Fibroblast of skin of right biceps (primary cell): ENCODE measurements at places on chromosomes 7 and 10.

DNA sequence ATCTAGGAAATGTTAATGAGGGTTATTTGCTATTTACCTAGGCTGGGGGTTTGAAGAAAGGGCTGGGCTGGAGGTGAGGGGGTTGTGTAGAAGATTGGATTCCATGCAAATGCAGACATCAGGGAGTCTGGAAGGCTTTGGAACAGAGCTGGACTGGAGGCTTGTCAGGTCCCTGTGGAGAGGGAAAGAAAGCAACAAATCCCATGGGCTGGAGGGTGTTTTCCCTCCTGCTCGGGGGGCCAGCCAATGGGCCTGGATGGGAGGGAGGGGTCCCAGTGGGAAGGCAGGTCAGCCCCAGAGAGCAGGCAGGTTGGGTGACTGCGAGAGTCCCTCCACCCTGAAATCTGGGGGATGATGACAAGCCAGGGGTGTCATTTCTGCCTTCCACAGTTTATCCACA lies 431.8 kb downstream of the RPS24 start:
- DNase-seq = no peak

- no peak for DNase-seq
These were observed 847 bp downstream of the BTAF1 start for GRCh38 chr10:91924212-91925021.

- peak; percentile 75 for DNase-seq
These were observed 30.7 kb upstream of the INPP5A start for GRCh38 chr10:132506711-132507408.

DNA sequence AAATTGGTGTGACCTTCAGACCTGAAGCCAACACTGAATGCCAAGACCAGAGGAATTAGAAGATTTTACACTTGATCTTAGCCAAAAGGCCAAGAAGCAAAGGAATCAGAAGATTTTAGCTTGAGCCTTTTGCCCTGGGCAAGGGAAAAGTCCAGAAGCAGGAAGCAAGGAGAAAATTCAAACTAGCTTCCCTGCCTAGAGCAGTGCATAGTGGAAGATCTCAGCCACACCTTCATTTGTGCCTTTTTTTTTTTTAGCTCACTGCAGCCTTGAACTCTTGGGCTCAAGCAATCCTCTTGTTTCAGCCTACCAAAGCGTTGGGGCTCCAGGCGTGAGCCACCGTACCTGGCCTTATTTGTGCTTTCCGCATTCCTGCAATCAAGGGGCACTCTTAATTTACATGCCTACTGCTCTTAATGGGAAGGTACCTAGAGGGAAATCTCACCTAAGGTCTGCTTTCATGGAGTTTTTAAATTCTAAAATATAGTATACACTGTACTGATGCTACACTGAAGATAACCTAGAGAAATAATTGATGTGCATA lies 8.3 kb upstream of the PIP4K2A start:
- DNase-seq = no peak

GRCh38 chr10:59854571-59854970 lies 51.8 kb downstream of the CCDC6 start:
- no peak for DNase-seq

- DNase-seq = no peak
These were observed 102.8 kb upstream of the ARID5B start for GRCh38 chr10:61798713-61799112.

GRCh38 chr10:114384181-114384580 lies 20.1 kb downstream of the AFAP1L2 start:
- DNase-seq = no peak

DNA sequence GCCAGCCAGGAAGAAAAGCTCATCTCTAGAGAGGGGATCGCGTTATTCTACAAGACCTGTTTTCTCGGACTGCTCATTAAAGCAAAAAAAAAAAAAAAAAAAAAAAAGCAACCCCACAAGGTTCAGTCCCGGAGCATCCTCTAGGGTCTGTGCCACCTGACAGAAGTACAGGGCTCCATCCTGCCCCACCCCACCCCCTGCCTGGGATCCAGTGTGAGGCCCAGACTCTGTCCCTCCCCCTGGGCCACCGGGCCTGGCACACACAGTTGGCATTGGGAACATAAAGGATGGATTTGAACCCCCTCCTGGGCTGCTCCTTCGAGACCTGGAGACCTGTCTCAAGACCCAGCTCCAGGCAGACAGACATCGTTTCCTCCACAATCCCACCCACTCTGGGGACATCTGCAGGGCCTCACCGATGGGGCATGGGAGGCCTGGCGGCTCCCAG lies 688 bp downstream of the ORAI2 start:
- no peak for DNase-seq

DNA sequence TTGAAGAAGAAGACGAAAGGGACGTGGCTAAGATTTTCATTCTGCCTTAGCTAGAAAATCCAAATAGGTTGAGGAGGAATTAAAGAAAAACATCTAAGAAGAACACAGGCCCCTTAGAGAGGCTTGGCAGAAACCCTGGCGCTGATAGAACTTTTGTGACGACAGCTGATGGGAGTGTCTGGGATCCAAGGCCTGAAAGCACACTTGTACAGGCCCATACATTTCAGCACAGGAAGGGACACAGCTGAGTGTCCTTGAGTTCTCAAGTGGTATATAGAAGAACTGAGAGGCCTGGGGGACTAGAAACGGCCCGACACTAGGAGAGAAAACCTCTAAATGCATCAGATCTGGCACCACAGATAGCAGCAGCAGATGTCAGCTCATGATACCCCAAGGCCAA lies 39.5 kb downstream of the PRPS1L1 start:
- DNase-seq = no peak

- DNase-seq = no peak
These were observed 18.8 kb downstream of the ANXA11 start for GRCh38 chr10:80186364-80187012.

DNA sequence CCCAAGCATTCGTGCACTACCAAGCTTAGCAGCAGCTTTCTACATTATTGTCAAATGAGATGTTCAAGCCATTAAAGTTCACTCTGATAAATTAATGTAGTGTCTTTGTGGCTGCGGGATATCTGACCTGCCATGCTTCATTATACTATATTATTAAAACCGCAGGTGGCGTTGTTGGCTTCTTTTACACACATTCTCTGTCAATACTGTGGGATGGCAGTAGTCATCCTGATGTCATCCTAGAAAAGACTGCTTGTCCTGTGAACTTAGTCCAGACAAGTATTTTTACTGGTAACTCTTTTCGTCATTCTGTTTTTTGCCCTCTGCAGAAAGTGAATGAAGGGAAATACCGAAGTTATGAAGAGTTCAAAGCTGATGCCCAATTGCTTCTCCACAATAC lies 103.9 kb downstream of the ZMYND11 start:
- peak; percentile 25 for DNase-seq

DNA sequence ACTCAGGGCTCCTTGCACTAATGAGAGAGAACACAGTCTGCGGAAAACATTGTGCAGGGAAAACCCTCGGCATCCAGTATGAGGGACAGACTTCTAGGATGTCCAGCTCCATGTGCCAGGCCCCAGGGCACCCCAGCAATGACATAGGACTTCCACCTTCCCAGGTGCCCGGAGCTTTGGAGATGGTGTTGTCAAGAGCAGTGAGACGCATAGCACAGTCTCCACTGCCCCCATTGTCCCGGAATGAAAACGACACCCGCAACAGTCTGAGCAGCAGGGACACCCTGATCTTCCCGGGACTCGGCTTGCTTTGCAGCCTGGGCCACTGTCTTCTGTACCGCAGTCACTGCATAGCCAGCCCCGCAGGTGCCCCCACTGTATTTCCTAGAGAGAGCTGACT lies 339.2 kb upstream of the ADARB2 start:
- no peak for DNase-seq

- no peak for DNase-seq
These were observed 31.6 kb downstream of the IKZF1 start for GRCh38 chr7:50335795-50336754.

DNA sequence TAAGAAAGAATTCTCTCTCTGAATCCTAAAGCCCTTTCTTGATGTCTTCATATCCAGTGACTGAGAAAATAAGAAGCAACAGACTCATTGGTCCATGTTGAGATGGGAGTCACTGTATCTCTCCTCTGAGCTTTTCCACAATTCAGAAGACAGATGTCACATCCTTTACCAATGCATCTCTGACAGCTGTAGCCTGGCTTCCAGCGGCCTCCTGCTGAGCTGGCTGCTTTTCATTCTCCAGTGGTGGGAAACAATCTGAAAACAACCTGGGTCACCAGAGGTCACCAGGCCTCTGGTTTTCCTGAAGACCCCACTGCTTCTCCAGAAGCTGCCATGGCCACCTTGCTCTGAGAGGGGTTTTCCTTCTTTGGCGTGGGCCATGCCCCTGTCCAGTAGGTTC lies 18.3 kb upstream of the RPA3 start:
- no peak for DNase-seq

- peak; percentile 89 for DNase-seq
These were observed 12.6 kb upstream of the COL1A2 start for GRCh38 chr7:94382132-94382531.

DNA sequence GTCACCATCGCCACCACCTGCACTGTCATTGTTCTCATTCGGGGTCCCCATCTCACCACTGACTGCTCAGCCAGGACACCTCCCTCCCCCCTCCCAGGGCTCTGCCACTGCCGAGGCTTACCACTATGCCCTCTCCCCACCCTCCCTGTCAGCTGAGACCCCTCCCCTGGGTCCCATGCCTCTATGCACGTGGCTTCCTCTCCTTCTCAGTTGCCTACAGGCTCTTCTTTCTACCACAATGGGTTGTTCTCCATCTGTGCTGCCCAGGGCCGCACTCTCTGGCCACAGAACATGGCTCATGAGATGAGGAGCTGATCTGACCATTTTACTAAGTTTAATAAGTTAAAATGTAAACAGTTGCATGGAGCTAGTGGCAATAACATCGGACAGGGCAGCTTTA lies 16.1 kb upstream of the EN2 start:
- no peak for DNase-seq

DNA sequence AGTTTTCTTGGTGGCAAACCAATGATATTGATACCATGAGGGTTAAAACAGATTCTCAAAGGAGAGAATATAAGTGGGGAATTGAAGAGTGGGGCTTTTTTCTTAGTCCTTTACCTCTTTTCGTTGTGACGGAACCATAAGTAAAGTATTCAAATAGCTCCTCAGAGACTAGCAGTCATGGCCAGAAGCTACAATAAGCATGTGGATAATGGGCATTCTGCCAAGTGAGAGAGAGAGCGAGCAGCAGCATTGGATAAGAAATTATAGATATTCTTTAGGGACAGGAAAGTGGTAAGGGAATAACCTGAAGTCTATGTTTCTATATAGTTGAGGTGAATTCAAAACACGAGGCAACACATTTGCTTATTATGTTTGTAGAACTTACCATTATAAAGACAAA lies 235.1 kb downstream of the SEMA3E start:
- peak; percentile 35 for DNase-seq

GRCh38 chr7:76285604-76286374 lies 16.7 kb upstream of the HSPB1 start:
- DNase-seq = no peak

DNA sequence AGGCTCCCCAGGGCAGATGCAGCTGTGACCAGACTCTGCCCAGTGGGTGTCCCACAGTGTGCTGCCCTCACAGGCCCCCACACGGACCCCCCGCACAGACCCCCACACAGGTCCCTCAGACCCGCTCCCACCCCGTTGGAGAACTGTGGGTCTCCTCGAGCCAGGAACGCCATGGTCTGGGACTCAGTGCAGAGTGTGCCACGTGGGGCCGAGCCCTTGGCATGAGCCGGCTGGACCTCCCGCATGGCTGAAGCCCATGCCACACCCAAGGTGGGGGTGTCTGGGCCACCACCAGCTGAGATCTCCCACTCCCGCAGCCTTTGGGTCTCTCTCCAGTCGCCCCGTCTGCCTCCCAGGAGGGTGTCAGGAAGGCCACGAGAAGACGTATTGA lies 34.3 kb downstream of the JAKMIP3 start:
- DNase-seq = no peak

DNA sequence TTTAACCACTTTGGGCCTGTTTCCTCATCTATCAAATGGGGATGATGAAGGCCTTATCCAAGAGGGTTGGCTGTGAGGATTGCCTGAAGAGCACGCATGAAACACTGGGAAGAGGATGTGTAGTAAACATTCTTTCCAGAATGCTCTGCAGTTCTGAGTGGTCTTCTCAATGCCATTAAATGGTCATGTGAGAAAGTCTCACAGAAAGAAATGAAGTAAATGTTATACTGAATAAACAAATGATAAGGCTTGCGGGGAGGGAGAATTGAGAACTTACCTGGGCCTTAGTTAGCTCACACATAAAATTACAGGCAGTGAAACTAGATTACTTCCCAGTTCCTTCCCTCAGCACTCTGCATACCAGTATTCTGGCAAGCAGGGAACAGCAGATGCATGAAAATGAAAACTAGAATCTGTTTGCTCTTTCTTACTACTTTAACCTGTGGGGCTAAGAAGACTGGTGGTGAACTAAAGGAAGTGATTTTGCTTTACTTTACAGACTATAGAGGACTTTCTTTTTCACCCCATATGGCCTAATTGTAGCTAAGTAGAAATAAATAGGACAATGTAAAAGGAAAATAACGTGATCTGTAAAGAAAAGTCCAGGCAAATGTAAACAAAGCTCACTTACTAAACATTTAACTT lies 135.3 kb upstream of the CCDC6 start:
- DNase-seq = no peak

DNA sequence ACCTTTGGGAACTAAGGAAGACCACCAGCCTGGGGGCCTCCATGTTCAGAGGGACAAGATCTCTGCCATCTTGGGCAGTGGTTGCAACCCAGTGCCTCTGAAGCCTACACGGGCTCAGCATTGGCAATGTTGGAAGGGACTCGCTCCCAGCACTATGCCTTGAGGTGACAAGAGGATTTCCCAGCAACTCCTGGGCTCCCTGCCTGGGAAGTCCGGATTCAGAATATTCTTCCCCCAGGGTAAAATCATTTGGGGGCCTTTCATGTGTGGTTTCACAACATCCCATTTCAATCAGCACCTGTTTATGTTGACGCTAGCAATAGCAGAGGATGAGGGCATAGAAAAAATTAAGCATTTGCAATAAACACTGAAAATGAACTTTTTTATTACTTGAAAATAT lies 509.8 kb upstream of the MGMT start:
- DNase-seq = no peak

DNA sequence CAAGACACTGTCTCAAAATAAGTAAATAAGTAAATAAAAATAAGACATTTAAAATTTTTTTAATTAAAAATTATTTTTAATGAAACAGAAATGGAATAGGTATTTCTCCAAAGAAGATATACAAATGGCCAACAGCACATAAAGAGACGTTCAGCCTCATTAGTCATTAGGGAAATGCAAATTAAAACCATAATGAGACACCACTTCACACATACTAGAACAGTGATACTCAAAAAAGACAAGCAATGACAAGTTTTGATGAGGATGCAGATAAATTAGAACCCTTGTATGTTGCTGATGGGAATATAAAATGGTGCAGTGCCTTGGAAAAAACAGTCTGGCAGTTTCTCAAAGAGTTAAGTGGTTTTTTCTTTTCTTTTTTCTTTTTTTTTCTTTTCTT lies 26.5 kb upstream of the C10orf67 start:
- no peak for DNase-seq

- no peak for DNase-seq
These were observed 12.7 kb downstream of the SKIDA1 start for GRCh38 chr10:21512573-21513404.

GRCh38 chr7:122183106-122183505 lies 39.1 kb upstream of the AASS start:
- DNase-seq = no peak
